ENCODE measurements at places on chromosomes 7 and 10.

- DNase-seq = no peak
Observed at GRCh38 chr10:110701617-110701971, 57.5 kb downstream of the RBM20 start.

DNA sequence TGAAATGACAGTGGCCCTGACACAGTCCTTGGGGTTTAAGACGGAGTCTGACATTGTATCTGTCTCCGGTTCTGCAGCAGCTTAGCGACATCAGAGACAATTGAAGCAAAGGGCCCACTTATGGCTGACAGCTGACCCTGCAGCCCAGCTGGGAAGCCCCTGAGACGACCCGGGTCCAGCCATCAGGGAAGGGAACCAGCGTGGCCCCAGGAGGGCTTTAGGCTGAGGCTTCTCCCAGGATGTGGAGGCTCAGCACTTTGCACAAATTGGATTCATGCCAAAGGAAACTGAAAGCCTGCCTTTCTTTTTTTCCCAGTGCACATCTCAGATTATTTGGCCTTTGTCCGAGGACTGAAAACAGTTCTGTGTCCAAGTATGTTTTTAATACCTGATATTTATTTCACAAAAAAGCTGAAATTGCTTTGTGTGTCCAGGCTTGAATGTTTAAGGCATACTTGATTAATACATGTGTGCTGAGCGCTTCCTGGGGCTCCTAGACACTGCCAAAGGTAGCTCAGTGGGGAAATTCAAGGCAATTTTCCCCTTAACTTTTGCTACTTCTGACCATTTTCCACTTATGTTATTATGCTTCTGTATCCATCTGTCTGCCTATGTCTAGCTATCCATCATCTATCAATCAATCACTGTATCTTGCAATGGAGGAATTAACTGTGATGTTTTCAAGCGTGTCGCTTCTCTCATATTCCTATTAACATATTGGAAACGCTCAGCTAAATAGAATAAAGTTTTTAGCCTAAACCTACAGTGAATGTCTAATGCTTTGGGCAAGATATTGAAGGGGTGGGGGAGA, 34.8 kb downstream of the KLF6 start:
- DNase-seq = no peak

DNA sequence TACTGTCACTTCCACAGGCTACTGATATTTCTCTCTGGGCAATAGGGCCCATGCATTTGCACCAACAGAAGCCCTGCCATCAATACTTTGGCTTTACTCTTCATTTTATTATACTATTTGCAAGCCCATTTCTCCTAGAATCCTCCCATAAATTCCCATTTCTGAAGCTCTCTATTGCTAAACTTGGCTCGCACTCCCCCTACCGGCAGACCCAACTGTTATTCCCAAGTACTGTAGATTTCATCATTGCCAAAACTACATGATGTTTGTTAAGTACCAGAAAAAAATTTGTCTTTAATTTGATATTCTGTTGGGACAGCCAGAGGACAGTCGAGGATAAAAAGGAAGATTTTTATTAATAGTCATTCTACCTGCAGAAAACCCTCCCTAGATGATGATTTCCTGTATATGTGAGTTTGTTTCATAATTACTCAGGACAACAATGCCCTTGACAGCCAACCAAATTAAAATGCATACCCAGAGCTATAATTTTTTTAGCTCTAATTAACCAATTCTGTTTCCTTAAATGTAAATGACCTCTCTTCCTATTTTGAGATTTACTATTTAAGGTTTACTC, 298.6 kb downstream of the REEP3 start:
- peak; percentile 58 for DNase-seq

- DNase-seq = no peak
Observed at GRCh38 chr7:37027557-37028341, 303.5 kb upstream of the AOAH start.

GRCh38 chr10:103745341-103746247, 109.8 kb downstream of the SH3PXD2A start:
- DNase-seq = no peak

GRCh38 chr10:72340510-72341261, 14.0 kb downstream of the DNAJB12 start:
- peak; percentile 86 for DNase-seq

DNA sequence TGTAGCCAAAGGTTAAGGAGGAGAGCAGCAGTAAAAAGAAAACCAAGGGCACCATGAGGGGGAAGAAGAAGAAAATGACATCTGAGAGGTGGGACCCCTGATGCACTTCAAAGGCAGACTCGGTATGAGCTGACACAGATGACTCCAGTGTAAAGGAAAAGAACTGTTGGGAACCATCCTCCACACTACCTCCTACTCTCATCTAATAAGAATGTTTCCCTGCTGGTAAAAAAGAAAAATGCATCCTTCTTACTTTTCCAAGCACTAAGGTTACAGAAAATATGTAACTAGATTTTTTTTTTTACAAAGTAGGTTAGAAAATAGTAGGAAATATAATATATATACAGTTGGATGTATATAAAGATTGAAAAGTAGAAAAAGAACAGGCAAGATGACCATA, 16.9 kb downstream of the TAS2R41 start:
- no peak for DNase-seq

- peak; percentile 69 for DNase-seq
Observed at GRCh38 chr10:15169555-15170401, 1.3 kb upstream of the NMT2 start.

GRCh38 chr7:75889826-75890225, 11.0 kb downstream of the RHBDD2 start:
- DNase-seq = no peak

Measured in hematopoietic multipotent progenitor cell treated with erythropoietin and hydrocortisone succinate and interleukin-3 and kit ligand, for 6 days (in vitro differentiated cells).